NCI-H2029 treated with DMSO at 0.1 percent for 48 hours (cell line): ENCODE measurements at places on chromosomes 16 and 17.

DNA sequence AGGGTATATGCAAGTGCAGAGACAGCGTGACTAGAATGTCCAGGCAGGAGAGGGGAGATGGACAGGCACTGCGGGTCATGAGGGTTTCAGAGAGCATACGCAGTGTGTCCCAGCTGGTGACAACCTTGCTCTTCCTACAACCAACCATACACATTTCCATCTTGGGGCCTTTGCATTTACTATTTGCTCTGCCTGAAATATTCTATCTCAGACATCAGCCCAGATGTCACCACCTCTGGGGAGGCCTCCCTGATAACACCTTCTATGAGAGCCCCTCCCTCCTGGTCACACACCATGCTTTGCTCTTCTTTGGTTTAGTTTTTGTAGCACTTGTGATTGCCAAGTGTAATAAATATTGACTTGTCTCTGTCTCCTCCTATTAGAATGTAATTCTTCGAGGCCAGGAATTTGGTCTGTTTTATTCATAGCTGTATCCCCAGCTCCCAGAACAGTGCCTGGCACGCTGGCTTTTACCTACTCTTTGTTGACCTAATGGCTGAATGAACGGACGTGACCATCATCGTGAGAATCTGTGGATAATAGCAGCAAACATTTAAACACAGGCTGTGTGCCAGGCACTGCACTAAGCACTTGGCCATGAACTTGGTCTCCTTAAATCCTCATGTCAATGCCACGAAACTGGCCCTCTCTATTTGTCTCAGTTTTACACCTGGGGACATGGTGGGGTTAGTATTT lies 51.9 kb downstream of the PLCG2 start:
- no peak for DNase-seq

- no peak for DNase-seq
Measured at GRCh38 chr16:58425756-58426494, 33.7 kb downstream of the GINS3 start.

GRCh38 chr17:245611-246010 lies 64.2 kb upstream of the DOC2B start:
- no peak for DNase-seq

- DNase-seq: no peak
Measured at GRCh38 chr17:357644-358043, 5.0 kb upstream of the RPH3AL start.

- no peak for DNase-seq
Measured at GRCh38 chr17:44152875-44153274, 11.1 kb downstream of the HROB start.

GRCh38 chr16:62562121-62562520 lies 525.9 kb upstream of the CDH8 start:
- no peak for DNase-seq

DNA sequence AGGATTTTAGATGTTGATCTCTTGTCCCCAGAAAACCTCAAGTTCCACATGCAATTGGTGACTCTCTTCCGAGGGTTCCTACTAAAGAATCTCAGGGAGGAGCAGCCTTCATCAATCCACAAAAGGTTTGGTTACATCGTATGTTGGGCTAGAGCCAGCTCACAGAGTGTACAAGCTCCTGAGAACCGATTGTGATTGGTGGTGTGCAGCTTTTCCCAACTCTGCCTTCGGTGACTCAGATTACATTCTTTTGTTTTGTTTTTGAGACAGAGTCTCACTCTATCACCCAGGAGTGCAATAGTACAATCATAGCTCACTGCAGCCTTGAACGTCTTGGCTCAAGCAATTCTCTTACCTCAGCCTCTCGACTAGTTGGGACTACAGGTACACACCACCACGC lies 172.4 kb downstream of the PMP22 start:
- DNase-seq: no peak

- DNase-seq: no peak
Measured at GRCh38 chr17:41773731-41774193, 12.7 kb downstream of the JUP start.

- no peak for DNase-seq
Measured at GRCh38 chr16:78505036-78505435, 405.6 kb downstream of the WWOX start.

- DNase-seq: no peak
Measured at GRCh38 chr17:31574458-31574857, 183.0 kb downstream of the RAB11FIP4 start.

DNA sequence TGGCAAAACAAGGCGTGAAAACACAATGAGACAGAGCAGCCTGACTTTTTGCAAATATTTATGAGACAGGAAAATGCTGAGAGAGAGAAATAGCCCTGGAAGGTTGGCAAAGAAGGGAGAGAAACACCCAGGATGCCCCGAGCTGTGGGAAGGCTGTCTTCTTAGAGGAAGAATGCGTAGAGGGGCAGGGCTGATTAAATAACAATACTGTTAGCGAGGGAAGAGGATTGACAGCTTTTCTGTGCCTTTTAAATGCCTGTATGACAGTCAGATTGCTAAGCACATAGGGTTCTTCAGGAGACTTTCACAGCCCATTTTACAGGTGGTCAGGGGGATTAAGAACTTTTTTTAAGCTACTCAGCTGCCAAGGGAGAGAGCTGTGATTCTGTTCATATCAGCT lies 219.2 kb downstream of the SHISA9 start:
- DNase-seq: no peak

DNA sequence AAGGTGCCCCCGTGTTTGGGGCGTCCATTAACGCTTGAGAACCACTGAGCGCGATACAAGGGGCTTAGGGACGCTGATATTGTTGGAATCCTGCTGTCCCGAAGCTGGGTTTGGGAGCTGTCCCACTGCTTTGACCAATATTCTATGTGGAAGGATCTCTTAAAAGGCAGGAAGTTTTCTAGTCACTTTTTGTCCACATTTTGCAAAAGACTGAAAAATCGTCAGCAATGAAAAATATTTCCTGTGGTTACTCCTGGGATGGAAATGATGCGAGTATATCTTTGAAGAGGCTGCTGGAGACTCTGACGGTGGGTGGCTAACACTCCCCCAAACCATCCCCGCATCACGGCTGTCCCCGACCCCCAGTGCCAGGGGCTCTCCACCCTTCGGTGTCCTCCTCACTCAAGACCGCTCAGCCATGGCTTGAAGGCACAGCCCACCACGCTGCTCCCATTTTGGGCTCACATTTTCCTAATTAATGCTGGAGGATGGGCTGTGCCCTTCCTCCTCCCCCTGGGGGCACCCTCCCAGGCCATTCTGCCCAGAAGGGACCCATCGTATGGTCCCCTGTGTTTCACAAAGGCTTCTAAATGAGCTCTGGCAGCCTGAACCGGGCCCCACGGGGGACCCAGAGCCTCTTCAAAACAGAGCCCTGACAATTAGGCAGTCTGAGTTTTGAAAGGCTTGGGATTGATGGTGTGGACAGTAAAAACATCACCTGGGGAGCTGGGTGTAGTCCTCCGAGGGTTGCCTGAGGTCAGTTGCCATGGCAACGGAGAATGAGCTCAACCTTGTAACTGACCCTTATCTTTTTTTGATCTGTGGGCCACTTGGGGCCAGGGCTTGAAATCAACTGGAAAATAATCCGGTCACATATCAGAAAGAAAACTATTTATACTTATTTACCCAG lies 158.6 kb downstream of the C16orf78 start:
- DNase-seq: no peak

GRCh38 chr17:41659427-41660212 lies 29.1 kb upstream of the EIF1 start:
- DNase-seq: no peak
